ENCODE measurements at places on chromosomes 3 and 15.
A peak's percentile ranks its signal among the peaks of the same experiment; 100 is the strongest.

GRCh38 chr3:100265016-100265415, 4.2 kb downstream of the TBC1D23 start:
- DNase-seq = no peak

- no peak for DNase-seq
Measured at GRCh38 chr3:47825590-47825989, 22.7 kb downstream of the DHX30 start.

GRCh38 chr3:165185707-165186327, 10.4 kb downstream of the SLITRK3 start:
- peak; percentile 66 for DNase-seq

GRCh38 chr3:48434591-48435222, 4.8 kb upstream of the PLXNB1 start:
- DNase-seq = no peak

DNA sequence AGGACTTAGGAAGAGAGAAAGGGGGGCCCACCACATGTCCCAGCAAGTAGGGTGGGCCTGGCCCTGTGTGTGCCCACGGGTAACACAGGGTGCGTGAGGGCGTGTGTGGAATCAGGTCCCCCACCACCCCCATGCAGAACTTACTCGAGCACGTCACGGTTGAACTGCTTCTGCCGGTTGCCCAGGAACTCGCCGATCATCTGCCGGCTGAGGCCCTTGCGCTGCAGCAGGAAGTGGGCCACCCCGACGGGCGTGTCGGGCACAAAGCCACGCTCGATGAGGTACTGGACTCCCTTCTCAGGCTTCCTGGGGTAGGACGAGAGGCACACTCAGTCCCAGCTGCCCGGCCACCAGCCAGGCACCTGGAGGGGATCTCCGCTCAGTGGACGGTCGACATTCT, 83.1 kb upstream of the RPL32 start:
- DNase-seq = no peak

DNA sequence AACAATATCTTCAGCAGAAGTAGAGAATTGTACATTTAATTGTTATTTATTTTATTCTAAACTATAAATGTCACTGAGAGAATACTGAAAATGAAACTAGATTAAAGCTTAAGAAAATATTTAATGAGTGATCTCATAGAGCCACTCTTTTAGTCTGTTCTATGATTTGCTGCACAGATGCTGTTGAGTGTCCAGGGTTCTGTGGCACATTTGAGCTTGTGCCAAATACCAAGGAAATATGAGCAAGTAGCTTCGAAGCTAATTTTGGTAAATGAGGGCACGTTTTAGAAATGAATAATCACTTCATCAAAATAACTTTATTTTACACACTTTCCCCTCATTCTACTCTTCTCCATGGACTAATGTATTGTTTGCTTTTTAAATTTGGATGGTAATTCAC, 53.6 kb upstream of the THRB start:
- no peak for DNase-seq

GRCh38 chr3:126782536-126782935, 78.5 kb downstream of the CHCHD6 start:
- DNase-seq = no peak

- no peak for DNase-seq
Measured at GRCh38 chr3:118530350-118530922, 504.2 kb downstream of the IGSF11 start.

GRCh38 chr3:71536376-71536965, 47.1 kb downstream of the FOXP1 start:
- no peak for DNase-seq

GRCh38 chr3:133121450-133121849, 83.3 kb downstream of the TMEM108 start:
- DNase-seq = no peak

DNA sequence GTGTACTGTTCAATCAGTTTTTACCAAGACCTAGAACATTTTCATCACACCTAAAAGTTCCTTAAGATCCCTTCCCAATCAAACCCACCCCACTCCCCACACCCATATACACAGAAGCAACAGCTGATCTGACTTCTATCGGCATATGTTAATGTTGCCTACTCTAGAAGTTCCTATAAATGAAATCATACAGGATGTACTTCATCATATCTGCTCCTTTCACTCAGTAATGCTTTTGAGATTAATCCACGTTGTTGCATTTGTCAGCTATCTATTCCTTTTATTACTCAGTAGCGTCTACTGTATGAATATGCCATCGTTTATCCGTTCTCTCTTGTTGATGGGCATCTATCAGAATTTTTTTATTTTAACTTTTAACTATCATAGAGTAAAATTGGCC, 14.3 kb upstream of the FILIP1L start:
- no peak for DNase-seq

- DNase-seq = no peak
Measured at GRCh38 chr3:150278195-150278594, 129.9 kb upstream of the TSC22D2 start.

- no peak for DNase-seq
Measured at GRCh38 chr3:117322866-117323265, 613.3 kb downstream of the TUSC7 start.

DNA sequence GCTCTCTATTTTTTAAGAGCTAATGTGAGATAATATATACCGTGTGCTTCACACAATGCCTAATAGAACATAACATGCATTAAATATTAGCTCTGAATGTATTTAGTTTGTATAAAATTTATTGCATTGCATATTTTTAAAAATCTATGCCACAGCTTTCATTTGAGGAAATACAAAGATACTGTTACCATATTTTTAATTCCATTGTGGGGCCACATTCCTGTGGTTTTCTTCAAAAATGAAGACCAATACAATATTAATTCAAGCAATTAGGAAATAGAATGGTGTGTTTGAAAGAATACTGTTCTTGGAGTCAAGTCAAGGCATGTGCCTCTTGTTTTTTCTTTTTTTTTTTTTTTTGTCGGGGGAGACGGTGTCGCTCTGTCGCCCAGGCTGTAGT, 95.4 kb upstream of the CADPS start:
- no peak for DNase-seq

DNA sequence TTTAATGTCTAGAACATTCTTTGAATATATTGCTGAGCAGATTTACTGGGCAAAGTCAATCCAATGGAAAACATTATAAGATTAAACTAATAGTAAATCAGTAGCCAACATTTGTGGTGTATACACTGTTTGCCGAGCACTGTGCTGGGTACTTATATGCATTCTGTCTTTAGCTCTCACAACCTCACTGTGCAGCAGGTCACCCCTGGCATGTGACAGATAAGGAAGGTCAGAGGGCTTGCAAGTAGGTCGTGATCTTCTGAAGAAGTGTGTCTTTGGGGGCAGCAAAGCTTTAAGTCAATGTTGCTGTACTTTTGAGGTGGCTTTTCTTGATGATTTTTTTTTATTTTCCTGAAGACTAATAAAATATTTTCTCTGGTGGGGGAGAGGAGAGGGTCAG, 62.2 kb downstream of the TCAIM start:
- no peak for DNase-seq

GRCh38 chr3:48690846-48691458, 5.2 kb upstream of the NCKIPSD start:
- DNase-seq = no peak

DNA sequence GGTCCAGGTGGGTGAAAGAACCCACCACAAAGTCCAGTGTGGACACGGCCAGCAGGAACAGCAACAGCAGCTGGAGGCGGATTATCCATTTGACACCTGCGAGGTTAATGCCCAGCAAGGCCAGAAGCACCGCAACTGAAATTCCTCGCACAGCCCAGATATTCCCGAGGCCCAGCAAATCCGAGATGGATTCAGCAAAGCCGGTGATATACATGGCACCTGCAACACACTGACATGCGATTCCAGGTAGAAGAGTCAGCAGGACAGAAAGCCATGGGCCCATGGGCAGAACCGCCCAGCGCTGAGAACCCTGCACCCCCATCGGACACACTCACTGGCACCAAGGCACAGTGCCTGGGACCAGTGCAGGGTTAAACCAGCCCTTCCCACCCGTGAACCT, 34.8 kb downstream of the SLC12A8 start:
- DNase-seq = no peak

- no peak for DNase-seq
Measured at GRCh38 chr3:71652781-71653413, 69.4 kb upstream of the FOXP1 start.

GRCh38 chr3:175153595-175153994, 294.5 kb downstream of the NAALADL2 start:
- DNase-seq = no peak

- DNase-seq = no peak
Measured at GRCh38 chr15:42078903-42079302, 15.5 kb downstream of the PLA2G4D start.

DNA sequence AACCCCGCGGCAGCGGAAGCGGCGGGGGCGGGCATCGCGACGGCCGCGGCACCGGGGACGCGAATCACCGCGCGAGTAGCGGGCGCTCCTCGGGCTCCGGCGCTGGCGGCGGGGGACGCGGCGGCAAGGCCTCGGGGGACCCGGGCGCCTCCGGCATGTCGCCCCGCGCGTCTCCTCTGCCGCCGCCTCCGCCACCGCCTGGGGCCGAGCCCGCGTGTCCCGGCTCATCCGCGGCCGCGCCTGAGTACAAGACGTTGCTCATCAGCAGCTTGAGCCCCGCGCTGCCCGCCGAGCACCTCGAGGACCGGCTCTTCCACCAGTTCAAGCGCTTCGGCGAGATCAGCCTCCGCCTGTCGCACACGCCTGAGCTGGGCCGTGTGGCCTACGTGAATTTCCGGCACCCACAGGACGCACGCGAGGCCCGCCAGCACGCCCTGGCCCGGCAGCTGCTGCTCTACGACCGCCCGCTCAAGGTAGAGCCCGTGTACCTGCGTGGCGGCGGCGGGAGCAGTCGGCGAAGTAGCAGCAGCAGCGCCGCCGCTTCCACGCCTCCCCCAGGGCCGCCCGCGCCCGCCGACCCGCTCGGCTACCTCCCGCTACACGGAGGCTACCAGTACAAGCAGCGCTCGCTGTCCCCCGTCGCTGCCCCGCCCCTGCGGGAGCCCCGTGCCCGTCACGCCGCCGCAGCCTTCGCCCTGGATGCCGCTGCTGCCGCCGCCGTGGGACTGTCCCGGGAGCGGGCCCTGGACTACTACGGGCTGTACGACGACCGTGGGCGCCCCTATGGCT, 675 bp downstream of the RBM15B start:
- no peak for DNase-seq

DNA sequence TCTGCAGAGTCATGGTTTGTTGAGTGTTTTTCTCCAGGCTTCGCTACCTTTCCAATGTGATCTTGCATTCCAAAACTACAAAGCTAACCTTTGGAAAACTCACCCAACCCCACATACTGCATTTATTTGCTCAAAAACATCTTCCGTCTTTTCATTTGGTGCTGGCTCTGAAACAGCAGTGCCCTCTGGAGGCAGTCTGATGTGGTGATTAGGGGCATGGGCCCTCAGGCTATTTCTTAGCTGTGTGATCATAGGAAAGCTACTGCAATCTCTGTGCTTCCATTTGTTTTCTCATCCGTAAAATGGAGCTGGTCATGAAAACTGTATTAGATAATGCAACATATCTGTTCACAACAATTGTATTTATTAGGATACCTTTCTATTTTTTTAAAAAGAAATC, 47.0 kb downstream of the MTHFS start:
- DNase-seq = no peak

DNA sequence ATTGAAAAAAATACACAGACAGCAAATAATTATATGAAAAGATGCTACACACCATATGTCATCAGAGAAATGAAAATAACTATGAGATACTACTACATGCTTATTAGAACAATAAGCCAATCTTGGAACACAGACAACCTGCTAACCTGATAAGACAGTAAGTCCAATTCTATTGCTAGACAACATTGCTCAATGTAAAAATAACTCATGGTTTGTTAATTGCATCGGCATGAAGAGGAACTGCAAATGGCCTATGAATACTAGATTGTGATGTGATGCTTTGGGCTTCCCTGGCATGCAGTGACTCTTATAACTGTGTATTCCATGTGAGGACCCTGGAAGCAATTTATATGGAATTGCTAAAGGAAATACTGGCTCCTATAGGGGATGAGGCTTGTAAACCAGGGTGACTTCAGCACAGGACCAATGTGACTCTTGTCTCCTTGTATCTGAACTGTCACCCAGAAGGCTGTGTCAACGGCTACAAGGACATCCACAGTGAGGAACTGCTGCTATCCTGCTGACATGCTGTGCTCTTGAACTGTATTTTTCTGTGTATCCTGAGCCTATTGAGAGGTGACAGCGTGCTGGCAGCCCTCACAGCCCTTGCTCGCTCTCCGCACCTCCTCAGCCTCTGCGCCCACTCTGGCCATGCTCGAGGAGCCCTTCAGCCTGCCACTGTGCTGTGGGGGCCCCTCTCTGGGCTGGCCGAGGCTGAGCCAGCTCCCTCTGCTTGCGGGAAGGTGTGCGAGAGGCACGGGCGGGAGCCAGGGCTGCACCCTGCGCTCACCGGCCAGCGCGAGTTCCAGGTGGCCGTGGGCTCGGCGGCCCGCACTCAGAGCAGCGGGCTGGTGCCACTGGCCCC, 385.7 kb downstream of the CNTN4 start:
- DNase-seq = no peak

DNA sequence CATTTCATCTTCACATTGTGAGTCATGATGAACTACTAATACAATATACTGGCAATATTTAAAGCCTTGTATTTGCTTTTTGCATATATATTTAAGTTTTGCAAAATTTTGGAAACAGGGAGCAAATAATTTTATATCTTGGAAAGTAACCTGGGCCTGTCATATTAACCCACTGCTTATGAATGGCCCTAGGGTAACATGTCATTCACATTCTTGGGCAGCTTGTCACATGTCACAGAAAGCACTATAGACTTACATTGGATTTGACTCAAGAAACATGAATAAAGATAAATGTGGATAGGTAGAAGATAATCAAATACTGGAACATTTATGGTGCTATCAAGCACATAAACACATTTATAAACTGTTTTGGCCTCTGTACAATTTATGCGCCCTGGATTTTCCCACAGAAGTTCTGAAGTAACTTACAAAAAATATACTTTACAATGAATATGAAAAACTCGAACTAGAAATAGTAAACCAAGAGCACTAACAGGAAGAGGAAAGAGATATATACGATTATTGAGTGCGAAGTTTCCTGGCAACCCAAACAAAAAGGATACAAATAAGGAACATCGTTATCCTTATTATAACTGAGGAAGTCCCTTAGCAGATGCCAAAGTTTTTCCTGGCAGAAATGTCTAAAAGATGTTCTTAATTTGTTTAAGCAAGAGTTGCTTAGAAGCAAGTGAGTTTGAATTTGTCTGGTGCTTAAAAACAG, 257.2 kb downstream of the RBMS3 start:
- DNase-seq = no peak

DNA sequence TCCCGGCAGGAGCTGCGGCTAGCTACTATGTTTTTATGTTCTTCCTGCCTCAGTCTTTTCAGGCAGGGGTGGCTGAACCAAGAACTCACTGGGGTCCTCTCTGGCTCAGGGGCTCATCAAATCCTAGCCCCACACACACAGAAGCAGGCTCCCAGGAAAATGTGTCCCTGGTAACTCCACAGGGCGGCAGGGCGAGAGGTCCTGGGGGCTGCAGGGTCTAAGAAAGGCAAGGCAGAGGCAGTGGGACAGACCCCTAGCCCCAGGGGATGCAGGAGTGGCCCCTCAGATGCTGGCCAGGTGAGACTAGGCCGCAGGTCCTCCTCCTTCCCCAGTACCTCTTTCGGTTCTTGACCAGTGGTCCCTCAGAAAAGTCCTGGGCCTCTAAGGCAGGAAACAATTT, 48.9 kb downstream of the PTH1R start:
- DNase-seq = no peak
